DMS153 (cell line): ENCODE measurements at places on chromosomes 7 and 10.

GRCh38 chr10:32049113-32049512, 7.1 kb downstream of the KIF5B start:
- DNase-seq = no peak

DNA sequence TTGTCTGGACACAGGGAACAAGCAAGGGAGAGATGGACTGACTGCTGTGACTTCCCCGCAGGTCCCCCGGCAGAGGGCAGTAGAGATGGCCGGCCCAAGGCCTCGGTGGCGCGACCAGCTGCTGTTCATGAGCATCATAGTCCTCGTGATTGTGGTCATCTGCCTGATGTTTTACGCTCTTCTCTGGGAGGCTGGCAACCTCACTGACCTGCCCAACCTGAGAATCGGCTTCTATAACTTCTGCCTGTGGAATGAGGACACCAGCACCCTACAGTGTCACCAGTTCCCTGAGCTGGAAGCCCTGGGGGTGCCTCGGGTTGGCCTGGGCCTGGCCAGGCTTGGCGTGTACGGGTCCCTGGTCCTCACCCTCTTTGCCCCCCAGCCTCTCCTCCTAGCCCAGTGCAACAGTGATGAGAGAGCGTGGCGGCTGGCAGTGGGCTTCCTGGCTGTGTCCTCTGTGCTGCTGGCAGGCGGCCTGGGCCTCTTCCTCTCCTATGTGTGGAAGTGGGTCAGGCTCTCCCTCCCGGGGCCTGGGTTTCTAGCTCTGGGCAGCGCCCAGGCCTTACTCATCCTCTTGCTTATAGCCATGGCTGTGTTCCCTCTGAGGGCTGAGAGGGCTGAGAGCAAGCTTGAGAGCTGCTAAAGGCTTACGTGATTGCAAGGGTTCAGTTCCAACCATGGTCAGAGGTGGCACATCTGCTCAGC, 6.0 kb downstream of the CYREN start:
- DNase-seq = no peak

DNA sequence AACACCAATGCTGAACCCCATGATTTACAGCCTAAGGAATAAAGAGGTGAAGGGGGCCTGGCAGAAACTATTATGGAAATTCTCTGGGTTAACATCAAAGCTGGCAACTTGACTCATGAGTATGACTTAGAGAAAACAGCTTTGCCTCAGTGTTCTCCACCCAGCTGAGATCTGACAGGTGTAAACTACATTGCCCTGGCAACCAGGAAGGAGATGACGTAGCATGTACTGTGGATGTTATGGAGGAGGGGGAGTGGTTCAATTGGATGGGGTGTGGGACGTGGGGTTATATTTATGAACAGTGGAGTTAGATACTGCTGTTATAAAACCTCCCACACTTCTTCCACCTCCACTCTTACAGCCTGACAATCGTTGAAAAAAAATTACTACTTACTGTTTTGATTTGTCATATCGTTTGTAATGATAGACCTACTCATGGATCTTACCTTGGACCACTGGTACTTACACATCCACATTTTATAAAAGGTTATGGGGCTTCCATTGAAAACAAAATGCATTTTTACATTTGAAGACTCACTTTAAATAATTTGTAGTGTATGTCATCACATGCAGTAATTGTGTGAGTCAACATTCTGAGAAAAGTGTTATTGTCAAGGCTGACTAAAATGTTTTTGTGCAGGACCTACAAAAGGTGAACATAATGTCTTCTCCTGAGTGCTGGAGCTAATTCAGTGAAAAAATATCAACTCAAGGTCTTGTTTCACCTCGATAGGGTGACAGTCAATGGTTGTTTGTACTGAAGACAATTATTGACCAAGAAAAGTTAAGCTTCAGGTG, 6.4 kb downstream of the OR2F1 start:
- DNase-seq = no peak

DNA sequence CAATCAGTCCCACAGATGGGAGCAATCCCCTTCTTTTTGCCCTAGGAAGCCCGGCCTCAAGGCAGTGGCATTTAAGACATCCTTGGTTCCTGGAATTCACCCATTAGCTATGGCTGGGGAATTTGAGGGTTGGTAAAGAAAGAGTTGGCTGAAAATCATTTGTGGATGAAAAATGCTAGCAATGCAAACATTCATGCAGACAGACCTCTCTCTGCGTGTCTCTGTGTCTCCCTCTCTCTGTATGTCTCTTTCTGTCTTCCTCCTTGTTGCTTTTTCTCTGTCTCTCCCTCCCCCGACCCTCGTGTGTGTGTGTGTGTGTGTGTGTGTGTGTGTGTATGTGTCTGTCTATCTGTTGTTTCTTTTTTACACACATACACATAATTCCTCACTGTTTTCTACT, 19.4 kb downstream of the LDB3 start:
- no peak for DNase-seq

GRCh38 chr10:62491597-62491996, 117.4 kb downstream of the ZNF365 start:
- DNase-seq = no peak

DNA sequence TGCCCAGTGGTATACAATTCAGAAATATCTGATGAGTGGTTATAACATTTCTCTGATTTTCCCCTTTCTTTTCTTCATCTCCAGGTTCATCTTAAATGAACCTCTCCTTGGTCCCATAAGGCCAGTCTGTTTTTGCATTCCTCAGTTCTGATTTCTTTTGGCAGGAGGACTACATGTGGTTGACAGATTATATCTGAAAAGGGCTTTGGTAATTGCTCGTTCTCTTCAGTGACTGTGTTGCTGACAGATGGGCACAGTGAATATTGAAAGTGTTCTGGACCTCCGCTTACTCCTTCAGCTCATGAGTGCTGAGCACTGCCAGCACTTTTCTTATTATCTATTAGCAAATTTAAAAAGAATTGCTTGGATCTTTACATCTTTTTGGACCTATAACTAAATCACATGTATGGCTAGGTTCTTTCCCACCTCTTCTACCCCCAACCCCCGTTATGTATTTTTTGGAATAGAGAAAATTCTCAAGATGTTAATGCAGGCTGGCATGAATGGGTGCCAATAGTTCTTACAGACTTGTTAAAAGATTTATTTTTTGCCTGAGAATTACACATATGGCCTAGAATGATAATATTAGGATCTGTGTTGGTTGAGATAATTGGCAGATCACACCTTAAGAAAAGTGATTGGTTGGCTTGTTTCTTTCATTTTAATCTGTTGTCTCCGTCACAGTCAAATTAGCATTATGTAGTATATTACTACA, 323.0 kb downstream of the EXOC4 start:
- no peak for DNase-seq

- DNase-seq = no peak
These were observed 4.3 kb downstream of the PFKP start for GRCh38 chr10:3071405-3072198.

- no peak for DNase-seq
These were observed 822 bp downstream of the ZNF800 start for GRCh38 chr7:127391591-127392181.

- DNase-seq = no peak
These were observed 131.9 kb downstream of the CDH23 start for GRCh38 chr10:71528371-71529206.

DNA sequence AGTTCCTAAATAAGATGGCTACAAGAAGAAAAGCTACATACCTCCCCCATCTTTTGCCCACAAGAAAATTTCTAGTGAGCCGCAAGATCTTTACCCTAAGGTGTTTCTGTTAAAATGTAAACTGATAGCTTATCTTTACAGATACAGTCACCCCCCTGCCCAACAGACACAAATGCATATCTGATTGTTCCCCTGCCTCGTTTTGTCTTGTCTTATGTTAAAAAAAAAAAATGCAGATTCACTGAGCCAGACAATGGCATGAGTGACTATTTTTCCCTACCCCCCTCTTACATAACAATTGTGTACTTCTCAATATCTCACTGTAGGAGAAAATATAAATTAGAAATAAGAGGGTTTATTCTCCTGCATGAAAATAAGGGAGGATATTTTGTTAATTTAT, 8.5 kb downstream of the ZNF138 start:
- DNase-seq = no peak

DNA sequence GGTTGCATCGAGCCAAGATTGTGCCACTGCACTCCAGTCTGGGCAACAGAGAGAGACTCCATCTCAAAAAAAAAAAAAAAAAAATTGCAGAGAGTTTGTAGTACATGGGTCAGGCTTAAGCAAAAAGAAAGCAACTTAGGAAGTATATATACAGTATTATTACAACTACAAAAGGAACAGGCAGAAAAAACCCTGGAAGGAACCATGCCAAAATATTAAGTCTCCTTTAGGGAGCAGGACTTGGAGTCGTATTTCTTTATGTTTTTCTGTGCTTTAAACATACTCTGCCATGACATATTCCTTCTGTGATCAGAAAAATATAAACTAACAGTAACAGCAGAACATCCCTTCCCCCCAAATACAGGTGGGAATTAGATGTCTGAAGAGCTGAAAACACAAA, 144.4 kb downstream of the CUX1 start:
- no peak for DNase-seq

GRCh38 chr10:8331896-8332729, 277.6 kb downstream of the GATA3 start:
- no peak for DNase-seq

GRCh38 chr7:80145780-80146422, 11.3 kb downstream of the GNAI1 start:
- DNase-seq = no peak

DNA sequence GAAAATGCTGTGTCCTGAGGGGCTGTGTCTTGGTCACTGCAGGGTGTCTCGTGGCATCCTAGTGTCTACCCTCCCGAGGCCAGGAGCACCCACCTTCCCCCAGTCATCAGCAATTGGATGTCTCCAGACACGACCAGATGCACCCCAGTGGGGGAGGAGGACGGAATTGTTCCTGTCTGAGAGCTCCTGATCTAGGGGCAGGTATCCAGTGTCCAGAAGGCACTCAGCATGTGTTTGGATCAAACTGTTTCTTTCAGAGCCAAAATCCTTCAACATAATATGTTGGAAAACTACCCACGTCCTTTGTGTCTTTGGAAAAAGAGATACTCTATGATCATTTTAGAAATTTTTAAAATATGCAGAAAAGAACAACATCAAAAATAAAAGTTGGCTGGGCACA, 16.9 kb downstream of the PRKRIP1 start:
- no peak for DNase-seq

DNA sequence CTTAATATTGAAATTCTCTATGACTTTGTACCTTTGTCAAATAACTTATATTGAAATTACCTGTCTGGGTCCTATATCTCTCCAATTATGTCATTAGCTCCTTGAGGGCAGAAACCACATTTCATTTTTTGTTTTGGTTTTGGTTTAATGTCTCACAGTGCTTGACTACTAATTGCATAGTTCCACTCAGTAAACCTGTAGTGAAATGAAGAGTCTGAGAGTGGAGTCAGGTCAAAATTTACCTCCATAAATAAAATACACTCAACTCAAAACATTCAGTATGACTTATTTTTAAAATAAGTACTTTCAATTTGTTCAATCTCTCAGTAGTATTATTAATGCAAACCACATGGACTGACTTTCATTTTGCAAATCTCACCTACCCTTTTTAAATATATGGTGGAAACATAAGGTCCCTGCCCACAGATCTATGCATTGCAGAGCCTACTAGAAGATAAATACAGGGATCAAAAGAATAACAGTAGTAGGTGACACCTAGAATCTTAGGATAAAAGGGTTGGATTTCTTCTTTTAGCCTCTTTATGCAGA, 32.5 kb downstream of the PDE1C start:
- no peak for DNase-seq
